Metanephros (tissue), 2 donors: ENCODE measurements at places on chromosomes 11 and 22. TPM values are rescaled to one million over a fixed set of nuclear protein-coding genes. Genes with fewer than 3 reads are reported as not detected.

INPP5J gene
- 5.0 TPM for total RNA-seq

RBMXL2 gene
- 0.64 TPM for total RNA-seq

GTSE1 gene
- 8.6 TPM for total RNA-seq

OR8B4 gene
- total RNA-seq, result not detected

TMEM86A gene
- total RNA-seq, result 5.3 TPM

MPPED2 gene
- 28.1 TPM for total RNA-seq

OR10D3 gene
- total RNA-seq, result not detected

DGCR6 gene
- total RNA-seq, result 6.4 TPM

CNGA4 gene
- total RNA-seq, result 0.23 TPM

SLC37A2 gene
- total RNA-seq, result 5.3 TPM

FOSL1 gene
- not detected for total RNA-seq

GPHA2 gene
- 1.3 TPM for total RNA-seq

GDPD5 gene
- 22.1 TPM for total RNA-seq

CRYBB3 gene
- not detected for total RNA-seq

SYCE3 gene
- 0.58 TPM for total RNA-seq

CARD18 gene
- total RNA-seq, result not detected

OAF gene
- total RNA-seq, result 38.0 TPM

GRM5 gene
- total RNA-seq, result 1.2 TPM

SERGEF gene
- total RNA-seq, result 14.2 TPM

FAT3 gene
- 26.1 TPM for total RNA-seq

RIMBP3B gene
- total RNA-seq, result 0.12 TPM

TRPM5 gene
- total RNA-seq, result 1.1 TPM

ANKK1 gene
- 0.47 TPM for total RNA-seq

SLC22A25 gene
- not detected for total RNA-seq

SYT13 gene
- total RNA-seq, result 14.2 TPM

MS4A3 gene
- 8.8 TPM for total RNA-seq

FADS2 gene
- total RNA-seq, result 35.3 TPM
